NCI-H2107 (cell line): ENCODE measurements at places on chromosomes 7 and 10.

- no peak for DNase-seq
These were observed 113.3 kb downstream of the ARHGAP22 start for GRCh38 chr10:48491392-48492139.

GRCh38 chr10:132919374-132920100, 22.8 kb downstream of the CFAP46 start:
- no peak for DNase-seq

DNA sequence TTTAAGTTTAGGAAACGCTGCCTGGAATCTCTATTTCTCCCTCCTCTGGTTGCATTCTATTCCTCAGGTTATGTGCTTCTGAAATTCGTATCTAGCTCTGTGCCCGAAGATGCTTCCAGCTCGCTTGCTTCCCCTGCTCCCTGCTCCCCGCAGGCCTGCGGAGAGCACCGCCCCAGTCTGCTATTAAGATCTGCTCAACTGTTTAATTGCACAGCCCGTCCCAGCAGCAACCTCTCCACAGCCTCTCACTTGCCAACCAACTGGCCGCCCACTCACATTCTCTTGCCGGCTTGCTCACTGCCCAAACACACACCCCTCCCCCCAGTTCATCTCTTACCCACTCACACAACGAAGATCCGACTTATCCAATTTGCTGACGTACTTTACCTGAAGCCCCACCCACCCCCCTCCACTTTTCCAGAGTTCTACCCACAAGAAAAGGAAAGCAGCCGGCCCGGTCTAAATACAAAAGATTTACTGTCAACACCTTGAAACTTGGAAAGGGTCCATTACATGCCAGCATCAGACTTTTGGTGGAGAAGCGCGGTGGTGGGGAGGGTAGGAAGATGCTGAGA, 167.3 kb upstream of the KLF14 start:
- DNase-seq = no peak

DNA sequence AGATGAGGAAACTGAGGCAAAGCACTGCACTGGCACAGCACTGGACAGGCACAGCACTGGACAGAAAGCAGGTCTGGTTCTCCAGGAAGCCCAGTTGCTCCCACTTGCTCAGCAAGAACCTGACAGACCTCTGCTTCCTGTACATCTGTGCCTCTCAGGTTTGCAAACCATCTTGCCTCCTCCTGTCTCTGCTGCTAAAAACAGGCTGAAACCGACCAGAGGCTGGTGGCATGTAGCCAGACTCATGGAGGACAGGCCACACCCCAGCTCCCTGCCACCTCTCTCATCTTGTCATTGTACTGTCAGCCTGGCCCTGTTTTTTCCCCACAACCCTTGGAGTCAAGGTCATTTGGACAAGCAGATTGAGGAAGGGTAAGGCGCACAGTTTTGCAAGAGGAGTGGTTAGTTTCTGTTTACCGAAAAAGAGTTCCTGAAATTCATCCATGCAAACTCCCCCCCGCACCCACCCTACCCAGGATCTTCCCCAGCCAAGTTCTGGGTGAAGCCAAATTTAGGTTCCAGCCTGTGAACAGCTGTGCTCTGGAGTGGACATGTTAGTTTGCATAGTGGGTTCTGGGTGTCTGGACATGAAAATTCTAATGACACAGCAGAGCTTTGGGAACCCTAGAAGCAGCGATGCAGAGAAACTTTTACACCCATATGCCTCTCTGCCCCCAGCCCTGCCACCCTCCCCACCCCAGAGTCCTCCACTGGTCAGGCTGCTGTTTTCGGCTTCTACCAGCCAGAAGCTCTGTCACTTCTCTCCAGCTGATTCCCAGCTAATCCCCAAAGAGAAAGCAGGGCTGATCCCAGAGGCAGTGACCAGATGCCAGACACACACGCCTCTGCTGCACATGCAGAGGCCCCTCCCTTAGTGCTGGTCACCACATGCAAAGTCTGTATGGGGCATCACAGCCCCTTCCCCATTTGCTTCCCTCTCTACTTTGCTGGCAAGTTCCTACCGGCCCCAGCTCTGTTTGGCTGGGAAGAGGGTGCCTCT, 8.5 kb upstream of the C10orf105 start:
- DNase-seq = no peak
